ENCODE measurements at places on chromosomes 5 and 9. TPM values are rescaled to one million over a fixed set of nuclear protein-coding genes. Genes with fewer than 3 reads are reported as not detected.
A peak's percentile ranks its signal among the peaks of the same experiment; 100 is the strongest.

DNA sequence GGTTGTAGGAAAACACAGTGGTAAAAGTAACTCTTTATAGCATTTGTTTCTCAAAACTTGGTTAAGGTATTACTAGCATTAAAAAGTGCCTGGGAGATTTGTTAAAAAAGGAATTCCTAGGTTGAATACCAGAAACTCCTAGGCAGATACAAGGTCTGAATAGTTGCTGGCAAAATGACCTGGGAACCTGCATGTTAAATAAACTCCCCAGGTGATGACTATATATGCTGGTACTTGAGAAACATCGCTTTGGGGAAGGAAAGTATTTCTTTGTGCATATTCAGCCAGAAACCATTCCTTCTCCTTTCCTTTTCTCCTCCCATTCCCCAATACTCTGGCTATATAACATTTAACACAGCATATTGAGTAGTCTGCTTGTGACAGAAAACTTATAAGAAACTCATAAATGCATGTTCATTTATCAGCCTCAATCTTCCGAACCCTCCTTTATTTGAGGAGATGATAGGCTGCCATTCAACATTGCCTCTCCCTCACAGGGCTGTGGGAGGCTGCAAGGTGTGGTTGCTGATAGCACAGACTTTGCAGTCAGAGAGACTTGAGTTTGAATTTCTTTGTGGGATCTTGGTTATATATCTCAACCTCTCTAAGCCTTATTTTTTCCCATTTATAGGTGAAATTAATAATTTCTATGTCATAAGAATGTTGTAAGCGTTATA, 28.7 kb downstream of the PCSK1 start:
- no peak for ATAC-seq

GRCh38 chr5:80140496-80140895, 105.3 kb downstream of the THBS4 start:
- peak; percentile 67 for ATAC-seq

GRCh38 chr5:64505769-64506566, at the start of gene RGS7BP:
TSS of gene RGS7BP (plus strand) at chr5:64506015. CDS start at chr5:64506625, 610 bp downstream.
- ATAC-seq: no peak

- no peak for ATAC-seq
Measured at GRCh38 chr9:70065572-70065971, 21.9 kb downstream of the MAMDC2 start.

The FCN1 gene
- not detected for total RNA-seq
